ENCODE measurements at places on chromosomes 7 and 10.

DNA sequence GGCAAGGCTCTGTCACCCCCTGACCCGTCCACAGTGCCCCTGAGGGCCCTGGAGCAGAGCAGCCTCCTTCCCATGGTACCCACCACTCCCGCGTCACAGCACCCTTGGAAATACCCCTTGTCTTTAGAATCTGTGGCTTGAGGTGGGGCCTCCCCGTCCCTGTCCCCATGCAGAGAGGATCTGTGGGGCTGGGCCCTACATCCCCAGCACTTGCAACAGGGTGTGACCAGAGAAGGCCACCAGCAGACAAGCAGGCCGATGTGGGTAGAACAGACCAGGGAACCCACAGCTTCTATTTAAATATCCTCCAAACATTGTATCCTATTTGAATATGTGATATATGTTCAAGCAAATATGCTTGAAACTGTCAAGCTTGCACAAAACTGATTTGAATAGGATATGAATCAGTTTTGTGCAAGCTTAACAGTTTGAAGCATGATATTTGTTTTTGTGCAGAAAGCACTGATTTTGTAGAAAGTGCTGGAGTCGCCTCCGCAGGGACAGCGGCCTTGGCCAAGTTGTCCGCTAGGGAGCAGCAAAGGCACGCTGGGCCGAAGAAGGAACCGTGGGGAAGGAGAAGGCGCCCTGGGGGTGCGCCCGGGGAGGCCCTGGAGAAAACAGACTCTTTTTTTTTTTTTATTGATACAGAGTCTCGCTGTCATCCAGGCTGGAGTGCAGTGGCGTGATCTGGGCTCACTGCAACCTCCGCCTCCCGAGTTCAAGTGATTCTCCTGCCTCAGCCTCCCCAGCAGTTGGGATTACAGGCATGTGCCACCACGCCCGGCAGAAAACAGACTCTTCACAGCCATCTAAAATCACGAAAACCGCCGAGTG is 2.2 kb downstream of the CFAP46 start:
- DNase-seq: peak; percentile 53

DNA sequence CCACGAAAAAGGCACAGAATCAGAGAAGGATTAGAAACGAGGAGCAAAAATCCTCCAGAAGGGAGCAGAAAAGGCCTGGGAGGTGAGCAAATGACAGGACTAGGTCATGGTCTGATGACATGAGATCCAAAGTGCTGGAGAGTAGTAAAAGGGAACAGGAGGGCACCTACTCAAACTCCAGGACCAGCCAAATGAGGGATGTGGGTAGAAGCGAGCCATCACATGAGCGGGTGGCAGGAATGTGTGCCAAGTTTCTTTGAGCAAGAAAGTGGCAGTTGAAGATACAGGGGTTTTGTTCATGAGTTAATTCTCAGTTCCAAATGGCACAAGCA is 112.6 kb downstream of the RNF32 start:
- DNase-seq: peak; percentile 59

- no peak for DNase-seq
These were observed 69.3 kb downstream of the CUBN start for GRCh38 chr10:17060289-17060688.

DNA sequence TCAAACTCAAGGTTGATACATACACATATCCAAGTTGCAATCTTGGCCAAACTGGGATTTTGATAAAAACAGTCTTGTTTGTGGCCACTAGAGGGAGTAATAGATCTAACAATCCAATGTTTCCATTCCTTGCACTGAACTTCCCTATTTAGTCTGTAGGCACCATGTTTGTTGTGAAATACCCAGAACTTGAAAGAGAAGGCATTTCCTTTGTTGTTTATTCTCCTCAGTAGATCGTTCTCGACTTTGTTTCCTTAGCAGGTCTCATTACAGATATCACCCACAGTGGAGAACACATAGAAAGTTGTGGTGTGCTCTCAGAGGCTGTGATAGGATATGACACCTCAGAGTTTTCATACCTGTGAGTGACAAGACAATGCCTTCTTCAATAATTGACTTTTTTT is 70.3 kb upstream of the MXI1 start:
- DNase-seq: peak; percentile 89

GRCh38 chr10:98675902-98676301 is 229.2 kb upstream of the HPS1 start:
- DNase-seq: no peak

DNA sequence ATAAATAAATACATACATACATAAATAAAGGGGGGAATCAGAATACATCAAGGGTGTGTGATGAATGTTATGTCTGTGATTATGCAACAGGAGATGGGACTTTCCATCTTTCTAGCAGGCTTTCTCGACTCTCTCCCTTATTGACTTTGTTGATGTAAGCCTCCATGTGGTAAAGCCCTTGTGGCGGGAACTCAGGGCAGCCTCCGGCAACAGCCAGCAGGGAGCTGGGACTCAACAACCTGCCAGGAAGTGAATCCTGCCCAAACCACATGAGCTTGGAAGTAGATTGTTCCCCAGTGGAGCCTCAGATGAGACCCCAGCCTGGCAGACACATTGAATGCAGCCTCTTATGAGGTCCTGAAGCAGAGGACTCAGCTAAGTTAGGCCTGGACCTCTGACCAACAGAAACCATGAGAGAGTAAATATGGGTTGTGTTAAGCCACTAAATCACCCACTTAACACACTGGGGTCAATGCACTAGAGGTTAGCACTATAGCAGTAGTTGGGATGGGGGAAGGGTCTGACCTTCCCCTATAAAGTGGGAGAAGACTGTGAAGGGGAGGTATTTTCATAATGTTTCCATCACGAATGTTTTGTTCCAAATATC is 104.0 kb downstream of the JCAD start:
- DNase-seq: no peak

GRCh38 chr10:101467286-101467770 is 113.4 kb downstream of the BTRC start:
- DNase-seq: peak; percentile 61

DNA sequence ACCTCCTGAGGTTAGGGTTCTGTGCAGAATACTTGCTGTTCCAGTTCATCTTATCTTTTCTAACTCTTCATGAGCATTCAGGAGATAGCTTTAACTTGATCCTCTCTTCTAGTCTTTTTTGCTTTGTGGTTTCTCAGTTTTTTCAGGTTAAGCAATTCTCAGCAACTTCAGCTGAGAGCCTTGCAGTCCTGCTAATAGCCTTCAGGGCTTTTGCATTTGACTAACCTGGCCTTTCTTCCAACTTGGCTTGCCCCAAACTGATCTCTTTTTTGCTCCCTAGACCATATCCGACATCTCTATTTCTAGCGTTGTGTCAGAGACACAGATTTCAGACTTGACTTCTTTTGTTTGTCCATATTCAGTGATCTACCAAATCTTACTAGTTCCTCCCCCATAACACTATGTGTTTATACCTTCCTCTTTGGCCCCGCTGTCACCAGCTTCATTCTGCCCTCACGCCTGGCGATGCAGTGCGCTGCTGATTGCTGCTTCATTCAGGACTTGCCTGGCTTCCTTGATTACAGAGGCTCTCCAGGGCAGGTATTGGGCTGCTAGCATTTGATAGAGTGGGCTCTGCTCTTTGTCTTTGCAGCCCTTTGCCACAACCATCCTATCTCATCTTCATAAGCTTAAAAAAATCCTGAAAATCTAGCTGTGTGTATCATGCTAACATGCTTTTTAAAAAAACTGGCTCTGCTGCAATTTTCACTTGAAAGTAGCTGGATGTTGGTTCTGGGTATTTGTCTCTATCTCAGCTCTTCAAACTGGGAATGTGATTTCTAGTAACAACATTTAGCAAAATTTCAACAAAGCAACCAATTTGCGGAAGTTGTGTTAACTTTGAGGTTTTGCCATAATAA is 9.6 kb downstream of the CUL1 start:
- peak; percentile 20 for DNase-seq

DNA sequence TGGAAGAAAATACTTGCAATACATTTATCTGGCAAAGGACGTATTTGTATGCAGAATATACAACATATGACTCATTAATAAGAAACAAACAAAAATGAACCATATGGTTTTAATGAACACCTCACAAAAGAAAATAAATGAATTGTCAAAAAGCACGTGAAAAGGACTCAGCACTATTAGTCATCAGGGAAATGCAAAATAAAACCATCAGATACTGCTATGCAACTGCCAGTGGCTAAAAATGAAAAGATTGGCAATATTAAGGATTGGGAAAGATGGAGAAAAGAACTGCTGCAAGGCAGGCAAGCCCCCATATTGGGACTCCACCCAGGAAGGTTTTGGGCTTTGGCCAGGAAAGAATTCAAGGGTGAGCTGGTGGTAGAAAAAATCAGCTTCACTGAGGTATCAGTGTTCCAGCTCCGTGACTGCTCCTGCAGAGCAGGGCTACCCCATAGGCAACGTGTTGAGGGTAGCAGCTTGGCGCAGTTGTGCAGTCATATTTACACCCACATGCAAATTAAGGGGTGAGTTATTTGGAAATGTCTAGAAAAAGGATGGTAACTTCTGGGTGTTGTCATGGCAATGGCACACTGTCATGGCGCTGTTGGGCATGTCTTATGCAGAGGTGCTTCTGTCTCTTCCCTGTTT is 72.7 kb downstream of the CUBN start:
- peak; percentile 47 for DNase-seq

DNA sequence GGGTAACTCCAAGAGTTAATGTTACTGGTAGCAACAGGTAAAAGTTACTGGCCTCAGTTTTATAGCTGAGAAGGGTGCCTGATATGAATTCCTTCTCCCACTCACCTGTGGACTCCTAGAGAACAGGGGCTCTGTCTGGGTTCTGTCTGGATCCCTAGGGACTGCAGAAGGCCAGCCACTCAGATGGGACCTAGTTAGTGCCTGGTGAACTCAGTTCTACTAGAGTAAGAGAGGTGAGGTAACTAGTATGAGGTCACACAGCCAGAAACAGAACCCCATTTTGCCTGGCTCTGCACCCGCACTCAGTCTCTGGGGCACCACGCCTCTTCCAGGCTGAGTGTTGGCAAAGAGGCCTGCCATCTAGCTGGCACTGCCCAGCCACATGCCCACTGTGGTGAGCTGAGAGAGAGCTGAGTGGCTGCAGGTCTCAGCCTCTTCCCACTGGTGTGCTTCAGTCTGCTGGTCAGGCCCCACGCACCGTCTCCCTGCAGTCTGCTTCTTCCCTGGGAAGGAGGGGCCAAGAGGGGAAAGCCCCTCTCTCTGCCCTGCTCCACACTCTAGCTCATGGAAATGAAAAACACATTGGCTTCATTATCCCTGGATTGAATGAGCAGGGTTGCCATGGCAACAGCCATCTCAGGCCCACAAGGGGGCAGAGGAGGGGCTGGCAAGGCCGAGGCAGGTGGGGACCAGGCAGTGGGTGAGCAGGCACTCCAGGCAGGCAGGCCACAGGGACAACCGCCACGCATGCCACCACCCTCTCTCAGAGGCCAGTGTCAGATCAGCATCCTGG is 110.6 kb downstream of the ZMIZ1 start:
- DNase-seq: peak; percentile 27

- no peak for DNase-seq
These were observed 14.2 kb upstream of the NUP42 start for GRCh38 chr7:23167691-23168090.

GRCh38 chr7:126778101-126778500 is 474.6 kb downstream of the GRM8 start:
- no peak for DNase-seq

DNA sequence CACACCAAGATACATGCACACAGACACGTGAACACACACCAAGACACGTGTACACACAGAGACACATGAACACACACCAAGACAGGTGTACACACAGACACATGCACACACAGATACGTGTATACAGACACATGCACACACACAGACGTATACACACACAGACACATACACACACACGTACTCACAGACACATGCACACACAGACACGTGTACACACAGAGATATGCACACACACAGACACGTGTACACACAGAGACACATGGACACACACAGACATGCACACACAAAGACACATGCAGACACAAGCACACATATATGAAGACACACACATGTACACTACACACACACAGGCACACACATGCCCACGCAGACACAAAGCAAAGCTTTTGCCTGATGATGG is 134.6 kb downstream of the TCERG1L start:
- no peak for DNase-seq
